ENCODE measurements at places on chromosomes 1 and 21.
A peak's percentile ranks its signal among the peaks of the same experiment; 100 is the strongest.

DNA sequence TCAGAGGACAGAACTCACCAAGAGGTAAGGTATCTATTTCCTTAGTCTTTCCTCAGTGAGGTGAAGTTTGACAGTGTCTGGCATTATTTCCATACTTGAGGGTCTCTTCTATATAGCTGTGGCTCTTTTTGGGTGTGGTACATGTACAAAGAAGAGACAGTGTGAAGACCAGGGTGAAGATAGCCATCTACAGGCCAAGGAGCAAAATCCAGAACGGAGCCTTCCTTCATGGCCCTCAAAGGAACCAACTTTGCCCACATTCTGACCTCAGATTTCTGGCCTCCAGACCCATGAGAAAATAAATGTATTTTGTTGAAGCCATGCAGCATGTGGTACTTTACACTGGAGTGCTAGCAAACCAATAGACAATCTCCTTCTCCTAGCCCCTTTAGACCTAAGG lies 858.5 kb upstream of the B3GALT2 start:
- no peak for DNase-seq
- H3K27me3 ChIP-seq: no peaks in the 10 kb centered on the region
- H3K4me3 ChIP-seq: no peak overlapping the region
- H3K27ac ChIP-seq: no peak overlapping the region
- H3K36me3 ChIP-seq: no peaks in the 10 kb centered on the region

GRCh38 chr1:200075938-200076546 lies 48.5 kb downstream of the NR5A2 start:
- no peaks in the 10 kb centered on the region for H3K36me3 ChIP-seq
- H3K27ac ChIP-seq: no peak overlapping the region
- no peaks in the 10 kb centered on the region for H3K4me1 ChIP-seq
- peaks cover 43% of the 10 kb centered on the region for H3K27me3 ChIP-seq
- peak overlapping the region; percentile 3 for H3K4me3 ChIP-seq

- no peaks in the 10 kb centered on the region for H3K27me3 ChIP-seq
- no peak for DNase-seq
- H3K36me3 ChIP-seq: peaks cover 6% of the 10 kb centered on the region
- no peak overlapping the region for H3K27ac ChIP-seq
- no peak overlapping the region for H3K4me3 ChIP-seq
These were observed 89.0 kb downstream of the TIAM1 start for GRCh38 chr21:31255036-31255435.

- peaks cover 38% of the 10 kb centered on the region for H3K4me1 ChIP-seq
- H3K27me3 ChIP-seq: peaks cover 5% of the 10 kb centered on the region
- peaks cover 3% of the 10 kb centered on the region for H3K36me3 ChIP-seq
- no peak overlapping the region for H3K4me3 ChIP-seq
- DNase-seq: no peak
These were observed 19.6 kb downstream of the SLC27A3 start for GRCh38 chr1:153794624-153795329.

DNA sequence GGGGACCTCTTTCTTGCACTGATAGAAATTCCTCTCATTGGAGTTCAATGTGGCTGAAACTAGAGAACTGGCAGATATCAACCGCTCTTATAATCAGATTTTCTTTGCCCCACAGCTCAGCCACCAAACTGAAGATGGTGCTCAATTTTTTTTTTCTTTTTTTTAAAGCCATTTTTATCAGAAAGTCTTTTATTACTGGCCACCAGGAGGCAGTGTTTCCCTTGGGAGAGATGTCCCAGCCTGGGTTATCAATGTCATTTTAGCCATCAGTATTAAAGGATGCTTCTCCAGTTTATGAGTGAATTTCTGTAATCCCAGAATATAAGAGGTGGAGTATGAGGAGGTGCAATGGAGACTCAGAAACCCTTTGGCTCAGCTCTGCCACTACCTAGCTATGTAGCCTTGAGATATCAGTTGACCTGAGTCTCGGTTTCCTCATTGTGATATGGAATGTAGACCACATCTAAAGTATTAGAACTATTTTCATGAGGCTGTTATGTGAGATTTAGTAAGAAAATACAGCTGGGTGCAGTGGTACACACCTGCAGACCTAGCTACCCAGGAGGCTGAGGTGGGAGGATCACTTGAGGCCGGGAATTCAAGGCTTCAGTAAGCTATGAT lies 27.6 kb downstream of the CD244 start:
- H3K4me1 ChIP-seq: peaks cover 61% of the 10 kb centered on the region
- H3K4me3 ChIP-seq: peak overlapping the region; percentile 32
- H3K27me3 ChIP-seq: no peaks in the 10 kb centered on the region
- H3K36me3 ChIP-seq: peaks cover 57% of the 10 kb centered on the region

DNA sequence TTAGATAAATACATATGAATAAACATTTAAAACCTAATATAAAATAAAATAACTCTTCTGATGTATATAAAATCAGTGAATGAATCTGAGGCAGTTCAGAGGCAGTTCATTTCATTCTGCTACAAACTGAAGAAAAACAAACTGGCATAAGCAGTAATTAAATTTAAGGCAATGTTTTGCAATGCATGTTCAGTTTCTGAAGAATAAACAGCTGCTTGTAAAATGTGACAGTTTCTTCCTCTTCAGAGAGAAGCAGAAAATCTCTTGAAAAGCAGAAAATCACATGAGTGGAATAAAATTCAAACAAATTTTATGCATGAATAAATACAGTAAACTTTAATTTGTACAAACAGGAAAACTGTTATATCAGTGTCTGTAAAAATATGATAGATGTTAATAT lies 643.7 kb downstream of the KCNT2 start:
- H3K36me3 ChIP-seq: no peaks in the 10 kb centered on the region
- no peak for DNase-seq
- H3K4me3 ChIP-seq: no peak overlapping the region
